ACHN (cell line): ENCODE measurements at places on chromosomes 7 and 10.

- DNase-seq = peak; percentile 90
Measured at GRCh38 chr7:135217645-135218509, 6.6 kb upstream of the WDR91 start.

GRCh38 chr10:70315815-70316214, 32.0 kb upstream of the NPFFR1 start:
- no peak for DNase-seq

DNA sequence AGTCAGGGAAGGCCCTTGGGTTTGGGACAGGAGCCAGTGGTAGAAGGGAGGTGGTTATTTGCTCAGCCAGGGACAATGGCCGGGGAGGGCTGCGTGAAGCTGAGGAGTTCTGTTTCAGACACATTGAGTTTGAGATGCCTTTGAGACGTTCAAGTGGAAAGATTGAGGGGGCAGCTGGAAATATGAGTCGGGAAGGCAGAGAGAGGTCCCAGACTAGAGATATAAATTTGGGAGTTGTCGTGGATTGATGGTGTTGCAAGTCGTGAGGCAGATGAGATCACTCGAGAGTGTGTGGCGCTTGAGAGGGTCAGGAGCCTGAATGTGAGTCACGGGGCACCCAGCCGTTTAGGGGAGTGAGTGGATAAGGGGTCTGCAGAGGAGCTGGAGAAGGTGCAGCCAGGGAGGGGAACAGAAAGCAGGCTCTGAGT, 73.3 kb downstream of the ZMIZ1 start:
- peak; percentile 45 for DNase-seq

DNA sequence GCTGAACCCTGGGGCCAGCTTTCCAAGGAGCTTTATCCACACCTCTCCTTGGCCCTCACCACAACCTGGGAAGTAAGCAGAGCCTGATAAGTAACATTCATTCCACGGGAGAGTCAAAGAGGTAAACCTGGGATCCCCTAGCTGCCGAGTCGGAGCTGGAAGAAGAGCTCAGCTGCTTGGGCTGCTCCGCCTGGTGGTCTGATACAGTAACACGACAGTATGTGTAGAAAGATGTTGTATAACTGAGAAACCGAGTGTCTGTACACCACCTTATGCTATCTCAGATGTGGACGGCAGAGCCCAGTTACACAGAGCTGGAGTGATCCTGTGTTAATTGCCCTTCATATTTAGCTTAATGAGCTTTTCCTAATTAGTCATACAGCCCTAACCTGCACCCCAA, 151.3 kb upstream of the KMT2E start:
- DNase-seq = peak; percentile 23

DNA sequence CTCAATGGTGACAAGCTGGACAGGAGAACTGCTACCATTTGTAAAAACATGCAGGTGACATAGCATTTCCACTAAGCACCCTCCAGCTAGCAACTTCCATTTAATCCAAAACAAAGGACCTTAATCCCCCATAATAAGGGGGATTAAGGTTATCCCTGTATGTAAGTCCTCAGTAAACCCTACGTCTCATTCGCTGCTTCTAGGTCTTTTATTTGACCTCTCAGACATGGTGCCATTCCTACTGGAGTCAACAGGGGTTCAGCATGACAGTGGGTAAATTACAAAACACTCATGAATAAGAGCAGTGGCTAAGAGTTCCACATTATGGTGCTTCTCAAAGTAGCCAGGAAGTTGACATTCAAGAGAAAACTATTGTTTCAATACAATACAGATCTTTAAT, 121.8 kb upstream of the CAV2 start:
- DNase-seq = no peak

GRCh38 chr7:98249106-98249505, 2.9 kb downstream of the TECPR1 start:
- no peak for DNase-seq

GRCh38 chr10:114061789-114062188, 18.1 kb downstream of the ADRB1 start:
- DNase-seq = no peak

- DNase-seq = no peak
Measured at GRCh38 chr7:132368246-132368900, 207.9 kb downstream of the PLXNA4 start.

- DNase-seq = no peak
Measured at GRCh38 chr10:78207216-78207615, 173.6 kb downstream of the RPS24 start.

DNA sequence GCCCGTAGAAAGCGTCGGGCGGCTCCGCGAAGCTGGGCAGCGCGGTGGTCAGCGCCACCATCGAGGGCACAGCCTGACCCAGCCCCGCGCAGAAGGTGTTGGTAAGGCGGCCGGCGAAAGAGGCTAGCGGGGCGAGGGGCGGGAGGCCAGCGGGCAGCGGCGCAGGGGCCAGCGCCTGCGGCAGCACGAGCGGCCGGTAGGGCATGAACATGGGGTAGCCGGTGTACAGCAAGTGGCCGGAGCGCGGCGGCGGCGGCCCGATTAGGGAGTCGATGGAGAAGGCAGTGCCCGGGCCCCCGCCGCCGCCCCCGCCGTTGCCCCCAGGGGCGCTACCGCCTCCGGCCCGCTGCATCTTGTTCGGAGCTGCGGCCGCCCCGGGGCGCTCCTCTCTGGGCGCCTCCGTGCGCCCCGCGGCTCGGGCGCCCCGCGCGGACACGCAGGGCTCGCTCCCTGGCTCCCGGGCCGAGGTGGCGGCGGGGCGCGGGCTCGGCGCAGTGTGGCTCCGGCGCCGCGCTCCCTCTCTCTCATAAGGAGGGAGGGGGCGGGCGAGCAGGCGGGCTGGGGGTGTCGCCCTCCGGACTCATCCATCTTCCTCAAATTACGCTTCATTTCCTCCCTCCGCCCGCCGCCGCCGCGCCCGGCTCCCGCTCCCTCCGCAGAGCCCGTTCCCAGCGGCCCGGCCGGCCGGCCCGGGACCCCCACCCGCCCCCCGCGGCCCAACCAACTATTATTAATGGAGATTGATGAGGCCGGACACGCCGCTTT, at the start of gene GBX1:
GBX1 (minus strand) TSS at position 498 of the 765 bp plus-strand sequence; CDS start at position 352, 146 bp downstream.
- peak; percentile 42 for DNase-seq

GRCh38 chr10:7513936-7514335, 103.1 kb upstream of the SFMBT2 start:
- DNase-seq = no peak

GRCh38 chr7:87512906-87513305, 37.4 kb upstream of the ABCB4 start:
- no peak for DNase-seq

GRCh38 chr7:45193828-45194227, 36.2 kb downstream of the RAMP3 start:
- DNase-seq = no peak

DNA sequence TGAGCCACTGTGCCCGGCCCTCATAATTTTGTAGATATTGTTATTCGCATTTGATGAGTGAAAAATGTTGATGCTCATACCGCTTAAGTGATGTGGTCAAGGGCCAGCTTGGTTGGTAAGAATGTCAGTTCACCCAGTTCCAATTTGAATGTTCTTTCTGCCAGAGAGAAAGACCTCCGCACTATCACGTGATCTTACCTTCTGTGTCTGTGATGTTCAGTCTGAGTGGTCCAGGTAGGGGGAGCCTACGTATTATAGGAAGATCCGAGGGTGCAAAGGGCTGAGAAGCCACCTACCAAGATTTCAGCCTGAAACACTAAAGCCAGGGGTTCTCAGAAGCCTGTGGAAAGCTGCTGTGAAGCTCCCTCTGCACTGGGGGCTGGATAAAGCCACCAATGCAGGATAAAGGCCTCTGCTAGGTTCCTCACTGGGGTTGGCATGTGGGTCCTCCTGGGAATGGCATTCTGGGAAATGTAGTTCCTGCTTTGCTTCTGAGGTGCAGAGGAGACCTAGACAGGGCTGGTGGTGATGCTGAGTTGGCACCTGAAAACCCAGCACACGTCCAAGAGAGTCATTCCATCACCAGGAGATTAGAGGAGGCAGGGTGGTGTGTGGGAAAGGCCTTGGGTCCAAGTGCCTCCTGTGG, 64.7 kb upstream of the AOAH start:
- no peak for DNase-seq

GRCh38 chr7:132777414-132777813, 201.1 kb upstream of the PLXNA4 start:
- DNase-seq = no peak
